ENCODE measurements at places on chromosomes 16 and 17.

DNA sequence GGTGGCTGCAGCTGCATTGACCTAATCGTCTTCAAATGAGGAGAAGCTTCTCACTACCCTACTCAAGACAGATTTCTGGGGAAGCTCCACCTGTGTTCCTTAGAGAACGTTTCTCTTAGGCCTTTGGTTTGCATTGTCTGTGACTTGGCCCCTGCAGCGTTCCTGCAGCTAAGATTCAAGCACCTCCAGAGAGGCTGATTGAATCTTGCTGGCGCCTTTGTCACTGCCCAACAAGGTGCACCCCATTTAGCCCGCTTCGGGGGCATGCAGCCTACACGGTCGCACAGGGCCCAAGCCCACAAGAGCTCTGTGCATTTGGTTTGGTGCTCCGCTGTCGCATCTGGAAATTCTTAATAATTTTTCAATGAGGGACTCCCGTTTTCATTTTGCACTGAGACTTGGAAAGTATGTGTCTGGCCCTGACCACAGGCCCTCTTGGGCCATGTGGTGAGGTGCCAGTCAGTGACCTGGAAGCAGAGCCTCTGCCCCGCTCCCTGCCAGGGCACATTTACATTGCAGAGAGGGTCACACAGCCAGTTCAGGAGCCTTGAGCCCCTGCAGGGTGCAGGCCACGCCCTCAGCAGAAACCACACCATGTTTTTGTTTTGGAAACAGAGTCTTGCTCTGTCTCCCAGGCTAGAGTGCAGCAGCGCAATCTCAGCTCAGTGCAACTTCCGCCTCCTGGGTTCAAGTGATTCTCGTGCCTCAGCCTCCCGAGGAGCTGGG, 51.1 kb upstream of the CACNG5 start:
- DNase-seq: no peak

DNA sequence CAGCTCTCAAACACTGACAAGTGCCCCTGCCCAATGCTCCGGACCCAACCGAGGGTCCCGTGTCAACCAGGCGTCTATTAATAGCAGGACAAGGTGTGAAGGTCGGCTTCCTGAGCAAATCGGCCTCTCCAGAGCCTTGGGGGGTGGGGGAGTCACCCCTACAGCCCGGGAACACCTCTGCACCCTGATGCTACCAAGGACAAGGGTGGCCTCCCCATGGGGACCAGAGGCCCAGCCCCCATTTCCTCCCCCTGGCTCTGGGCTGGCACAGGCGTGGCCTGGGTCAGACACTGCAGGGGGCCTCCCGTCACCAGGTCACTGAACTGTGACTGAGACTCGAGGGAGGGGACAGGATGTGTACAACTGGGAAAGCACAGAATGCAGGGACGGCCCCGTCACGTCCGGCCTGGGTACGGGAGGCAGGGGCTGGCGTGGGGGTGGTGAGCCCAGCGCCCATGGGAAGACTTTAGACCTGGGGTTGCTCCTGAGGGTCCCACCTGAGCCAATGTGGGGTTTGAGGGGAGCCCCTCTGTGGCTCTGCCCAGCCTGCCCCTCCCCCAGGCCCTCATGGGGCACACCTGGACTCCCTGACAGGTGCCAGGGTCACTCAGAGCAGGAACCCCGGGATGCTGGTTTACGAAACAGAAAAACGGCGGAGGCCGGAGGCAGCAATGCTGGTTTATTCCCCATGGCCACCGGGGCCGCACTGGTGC, 579 bp upstream of the CYBA start:
- peak; percentile 94 for DNase-seq

GRCh38 chr17:40854175-40854814, 12.7 kb downstream of the KRT12 start:
- peak; percentile 87 for DNase-seq

DNA sequence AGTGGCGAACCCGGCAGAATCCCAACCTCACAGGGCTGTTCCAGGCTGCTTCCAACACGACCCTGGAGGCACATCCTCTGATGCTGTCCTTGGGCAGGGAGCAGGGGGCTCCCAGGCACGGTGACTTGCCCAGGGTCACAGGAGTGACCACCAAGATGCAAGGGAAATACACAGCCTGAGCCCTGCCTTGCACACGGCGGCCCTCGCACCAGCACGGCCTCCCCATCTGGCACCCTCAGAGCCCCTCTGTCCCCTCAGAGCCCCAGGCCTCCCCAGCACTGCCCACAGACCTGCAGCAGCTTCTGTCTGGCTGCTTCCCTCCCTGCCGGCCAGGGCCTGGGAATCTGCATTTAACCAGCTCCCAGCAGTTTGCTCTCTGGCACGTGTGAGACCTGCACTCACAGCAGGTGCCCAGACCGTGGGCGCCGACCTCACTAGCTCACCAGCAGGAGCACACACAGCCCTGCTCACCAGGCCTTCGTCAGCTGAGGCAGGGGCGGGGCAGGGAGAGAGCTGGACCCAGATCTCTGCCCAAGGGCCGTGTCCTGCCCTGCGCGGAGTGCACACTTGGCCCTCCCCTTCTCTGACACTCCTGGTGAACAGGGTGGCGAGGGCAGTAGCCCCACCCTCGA, 29.7 kb upstream of the ZC3H18 start:
- DNase-seq: no peak

- DNase-seq: peak; percentile 18
Observed at GRCh38 chr16:87190288-87191230, 126.6 kb downstream of the C16orf95 start.

DNA sequence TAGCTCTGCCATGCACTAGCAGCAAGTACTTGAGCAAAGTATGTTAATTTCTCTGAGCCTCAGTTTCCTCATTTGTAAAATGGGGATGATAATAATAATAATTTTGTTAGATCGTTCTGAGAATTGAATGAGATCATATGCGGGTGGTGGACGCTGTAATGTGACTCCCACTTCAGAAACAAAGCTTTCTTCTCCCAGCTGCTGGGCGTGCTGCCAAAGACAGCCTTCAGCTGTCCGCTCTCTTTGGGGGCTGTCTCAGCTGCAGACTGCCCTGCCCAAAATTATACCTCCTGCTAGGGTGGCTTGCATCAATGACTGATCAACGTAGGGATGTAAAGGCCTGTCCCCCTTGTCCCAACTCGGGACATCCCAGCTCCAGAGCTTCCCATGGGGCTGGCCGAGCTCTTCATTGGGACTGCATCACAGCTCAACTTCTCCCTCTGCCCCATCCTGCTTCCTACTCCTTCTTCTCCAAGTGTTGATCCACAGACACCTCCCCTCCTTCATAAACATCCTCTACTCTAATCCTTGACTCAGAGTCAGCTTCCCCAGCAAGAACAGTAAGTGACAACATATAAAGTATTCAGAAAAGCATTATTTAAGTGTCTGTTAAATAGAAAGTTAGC, 30.7 kb upstream of the CDH5 start:
- DNase-seq: no peak

DNA sequence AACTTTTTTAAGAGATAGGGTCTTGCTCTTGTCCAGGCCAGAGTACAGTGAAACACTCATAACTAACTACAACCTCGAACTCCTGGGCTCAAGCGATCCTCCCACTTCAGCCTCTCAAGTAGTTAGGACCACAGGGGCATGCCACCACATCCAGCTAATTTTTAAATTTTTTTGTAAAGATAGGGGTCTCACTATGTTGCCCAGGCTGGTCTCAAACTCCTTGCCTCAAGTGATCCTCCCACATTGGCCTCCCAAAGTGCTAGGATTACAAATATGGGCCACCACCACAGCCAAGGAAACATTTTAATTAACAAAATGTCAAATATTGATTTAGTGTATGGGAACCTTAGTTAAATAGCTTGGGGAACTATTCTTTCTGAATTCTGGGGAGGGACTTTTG, 2.8 kb upstream of the DYNC1LI2 start:
- DNase-seq: no peak

DNA sequence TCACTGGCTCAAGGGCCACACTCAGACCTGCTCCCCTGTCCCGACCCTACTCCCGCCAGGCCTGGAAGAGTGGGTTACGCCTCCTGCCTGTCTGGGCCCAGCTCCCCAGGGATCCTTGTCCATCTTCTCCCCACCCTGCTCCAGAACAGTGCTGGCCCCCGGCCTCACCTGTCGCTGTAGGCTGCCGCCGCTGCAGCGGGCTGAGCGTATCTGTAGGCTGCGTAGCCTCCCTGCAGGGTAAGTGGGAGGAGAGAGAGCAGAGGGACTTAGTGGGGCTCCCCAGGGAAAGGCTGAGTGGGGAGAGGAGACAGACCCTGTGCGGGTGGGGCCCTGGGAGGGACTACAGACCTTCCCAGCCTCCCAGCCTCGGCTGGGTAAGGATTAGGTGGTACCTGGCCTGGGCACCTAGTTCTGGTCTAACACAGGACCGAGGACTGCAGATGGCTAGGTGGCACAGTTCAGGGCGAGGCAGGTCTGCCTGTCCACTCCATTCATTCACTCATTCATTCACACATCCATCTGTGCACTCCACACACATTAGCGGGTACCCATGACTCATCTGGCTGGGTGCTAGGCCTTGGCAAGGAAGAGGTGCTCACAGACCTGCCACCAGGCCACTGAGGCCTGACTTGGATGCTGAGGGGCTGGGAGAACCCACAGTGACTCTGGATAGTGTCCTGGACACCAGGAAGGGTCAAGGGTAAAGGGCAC, 20.9 kb downstream of the ENGASE start:
- no peak for DNase-seq

- no peak for DNase-seq
Observed at GRCh38 chr16:27640277-27640600, 90.3 kb downstream of the KATNIP start.

GRCh38 chr16:57004387-57005250, 15.3 kb downstream of the NLRC5 start:
- no peak for DNase-seq

DNA sequence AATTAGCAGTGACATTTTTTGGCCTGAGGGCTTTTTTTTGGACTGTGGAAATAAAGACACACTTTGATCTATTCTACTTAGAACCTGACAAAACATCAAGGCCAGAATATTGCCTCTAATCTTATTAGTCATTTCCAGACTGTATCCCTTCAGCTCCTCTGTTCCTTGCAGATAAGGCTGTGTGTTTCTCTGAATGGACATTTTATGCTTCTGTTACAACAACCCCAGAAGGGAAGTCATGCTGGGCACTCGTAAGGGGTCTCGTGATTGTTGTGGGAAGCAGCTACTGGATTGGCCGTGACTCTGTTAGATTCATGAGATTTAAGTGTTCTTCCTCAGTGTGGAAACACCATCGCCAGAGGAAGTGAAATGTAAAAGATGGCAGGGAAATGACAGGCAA, 31.6 kb upstream of the HS3ST2 start:
- peak; percentile 80 for DNase-seq

DNA sequence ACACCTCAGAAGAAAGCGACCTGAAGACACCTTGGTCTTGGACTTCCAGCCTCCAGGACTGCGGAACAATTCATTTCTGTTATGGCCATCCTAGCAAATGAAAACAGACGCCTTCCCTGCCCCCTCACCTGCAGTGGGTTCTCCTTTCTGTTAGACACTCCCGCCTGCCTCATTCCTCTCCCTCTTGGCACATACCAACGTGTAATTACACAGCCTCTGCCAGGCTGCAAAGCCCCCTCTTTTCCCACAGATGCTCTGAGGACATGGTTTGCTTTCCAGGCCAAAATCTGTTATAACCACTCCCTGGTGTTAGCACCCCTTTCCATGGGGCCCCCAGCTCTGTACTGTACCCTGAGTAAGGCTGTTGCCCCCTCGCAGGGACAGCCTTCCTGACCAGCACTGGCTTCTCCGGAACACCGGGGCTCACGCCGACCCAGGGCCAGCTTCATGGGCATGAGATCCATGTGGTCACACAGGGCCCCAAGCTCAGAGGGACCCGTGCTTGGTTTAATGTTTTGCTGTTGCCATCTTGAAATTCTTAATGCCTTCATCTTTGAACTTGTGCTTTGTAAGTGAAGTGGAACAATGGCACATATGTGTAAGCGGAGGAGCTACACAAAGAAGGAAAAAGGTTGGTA, 64.1 kb downstream of the SDK2 start:
- DNase-seq: no peak

DNA sequence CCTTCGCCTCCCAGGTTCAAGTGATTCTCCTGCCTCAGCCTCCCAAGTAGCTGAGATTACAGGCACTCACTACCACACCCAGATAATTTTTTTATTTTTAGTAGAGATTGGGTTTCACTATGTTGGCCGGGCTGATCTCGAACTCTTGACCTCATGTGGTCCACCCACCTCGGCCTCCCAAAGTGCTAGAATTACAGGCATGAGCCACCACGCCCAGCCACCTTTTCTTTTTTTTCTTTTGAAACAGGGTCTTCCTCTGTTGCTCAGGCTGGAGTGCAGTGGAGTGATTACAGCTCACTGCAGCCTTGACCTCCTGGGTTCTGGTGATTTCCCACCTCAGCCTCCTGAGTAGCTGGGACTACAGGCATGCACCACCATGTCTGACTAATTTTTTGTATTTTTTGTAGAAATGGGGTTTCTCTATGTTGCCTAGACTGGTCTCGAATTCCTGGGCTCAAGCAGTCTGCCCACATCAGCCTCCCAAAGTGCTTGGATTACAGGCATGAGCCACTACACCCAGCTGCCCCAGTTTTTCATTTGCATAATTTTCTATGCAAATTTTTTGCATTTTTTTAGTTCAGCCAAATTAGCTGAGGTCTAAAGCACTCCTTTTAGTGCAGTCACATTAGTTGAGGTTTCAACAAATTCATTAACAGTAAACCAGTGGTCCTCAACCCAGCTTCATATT, 11.3 kb downstream of the WWP2 start:
- DNase-seq: no peak

GRCh38 chr16:28574925-28575324, 21.2 kb downstream of the SGF29 start:
- DNase-seq: no peak

DNA sequence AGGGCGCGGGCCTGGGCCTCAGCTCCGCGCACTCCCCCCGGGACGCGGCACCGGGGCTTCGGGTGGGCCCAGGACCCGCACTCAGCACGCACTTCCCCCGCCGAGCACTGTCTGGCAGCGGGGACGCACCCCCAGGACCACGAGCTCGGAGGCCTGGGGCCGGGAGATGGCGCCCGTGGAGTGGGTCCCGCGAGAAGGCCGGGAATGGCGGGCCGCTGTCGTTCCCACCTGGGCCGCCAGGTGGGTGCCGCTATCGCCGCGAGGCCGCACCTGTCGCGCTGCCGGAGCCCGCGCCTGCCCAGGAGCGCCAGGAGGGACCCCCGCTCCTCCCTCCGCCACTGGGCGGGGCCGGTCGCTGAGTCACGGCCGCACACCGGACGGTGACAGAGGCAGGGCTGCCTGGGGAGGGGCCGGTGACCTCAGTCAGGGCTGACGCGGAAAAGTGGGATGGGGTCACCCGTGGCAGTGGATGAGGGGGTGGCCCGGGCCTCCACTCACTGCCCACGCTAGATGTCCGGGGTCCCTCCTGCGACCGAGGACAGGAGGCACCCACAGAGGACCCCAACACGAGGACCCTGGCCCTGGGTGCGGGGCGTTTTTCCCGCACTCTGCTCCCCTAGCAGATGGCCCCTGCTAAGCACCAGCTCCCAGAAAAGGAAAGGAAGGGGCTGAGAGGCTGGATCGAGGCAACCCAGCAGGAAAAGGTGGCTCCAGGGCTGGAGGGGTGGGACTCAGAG, 6.9 kb upstream of the ACTG1 start:
- peak; percentile 53 for DNase-seq

- peak; percentile 72 for DNase-seq
Observed at GRCh38 chr16:57736419-57737351, 1.1 kb downstream of the KATNB1 start.

GRCh38 chr17:48745381-48746275, 17.1 kb upstream of the HOXB13 start:
- DNase-seq: no peak

GRCh38 chr16:82769845-82770244, 143.1 kb downstream of the CDH13 start:
- DNase-seq: no peak

Measured in suppressor macrophage treated with lipopolysaccharide for 1 hour (primary cell).